ENCODE measurements at places on chromosomes 16 and 17.

GRCh38 chr16:9846362-9847099, 335.7 kb downstream of the GRIN2A start:
- no peak for DNase-seq

DNA sequence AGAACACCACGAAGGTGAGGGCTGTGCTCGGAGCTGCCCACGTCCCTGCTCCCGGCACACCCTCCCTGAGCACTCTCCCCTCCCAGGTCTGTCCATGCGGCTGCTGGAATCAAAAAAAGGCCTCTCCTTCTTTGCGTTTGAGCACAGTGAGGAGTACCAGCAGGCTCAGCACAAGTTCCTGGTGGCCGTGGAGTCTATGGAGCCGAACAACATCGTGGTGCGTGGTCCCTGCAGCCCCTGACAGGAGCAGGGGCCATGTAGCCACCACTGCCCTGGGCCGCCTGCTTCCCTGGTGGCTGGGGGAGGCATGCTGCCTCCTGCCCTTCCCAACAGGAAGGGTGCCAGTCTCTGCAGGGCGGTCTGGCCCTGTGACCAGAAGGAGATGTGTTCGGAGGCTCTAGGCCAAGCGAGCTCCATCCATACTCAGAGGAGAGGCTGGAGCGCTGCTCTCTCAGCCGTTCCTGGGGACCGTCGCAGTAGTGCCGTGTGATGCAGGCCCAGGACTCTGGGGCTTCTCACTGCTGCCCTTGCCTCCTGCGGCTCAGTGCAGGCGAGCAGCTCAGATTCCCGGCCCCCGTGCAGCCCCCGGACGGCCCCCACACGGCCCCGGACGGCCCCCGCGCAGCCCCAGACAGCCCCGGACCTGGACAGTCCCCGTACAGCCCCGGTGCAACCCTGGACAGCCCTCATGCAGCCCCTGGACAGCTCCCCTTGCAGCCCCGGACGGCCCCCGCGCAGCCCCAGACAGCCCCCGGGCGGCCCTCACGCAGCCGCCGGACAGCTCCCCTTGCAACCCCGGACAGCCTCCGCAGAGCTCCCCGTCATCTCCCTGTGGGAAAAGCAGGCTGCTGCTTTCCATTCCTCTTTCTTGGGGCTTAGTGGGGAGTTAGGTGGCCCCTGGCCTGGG, 20.5 kb downstream of the TCF25 start:
- no peak for DNase-seq

- no peak for DNase-seq
Measured at GRCh38 chr16:54657709-54658102, 273.0 kb upstream of the IRX5 start.

DNA sequence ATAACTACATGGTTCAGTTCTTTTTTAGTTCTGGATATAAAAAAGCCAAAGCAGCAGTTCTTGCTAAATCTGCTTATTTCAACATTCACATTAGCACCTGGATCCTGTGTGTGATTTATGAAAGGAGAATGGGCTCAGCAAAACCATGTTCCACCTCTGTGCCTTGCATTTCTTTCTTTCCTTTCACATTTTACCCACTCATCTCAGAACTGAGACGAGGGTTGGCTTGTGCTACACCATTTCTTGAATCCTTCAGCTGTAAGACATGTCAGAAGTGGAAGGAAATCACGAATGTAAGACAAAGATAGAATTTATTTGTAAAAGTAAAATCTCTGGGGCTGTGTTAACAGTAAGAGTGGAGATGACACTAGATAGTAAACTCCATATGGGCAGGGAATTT, 1.2 kb upstream of the UTP6 start:
- DNase-seq: no peak

DNA sequence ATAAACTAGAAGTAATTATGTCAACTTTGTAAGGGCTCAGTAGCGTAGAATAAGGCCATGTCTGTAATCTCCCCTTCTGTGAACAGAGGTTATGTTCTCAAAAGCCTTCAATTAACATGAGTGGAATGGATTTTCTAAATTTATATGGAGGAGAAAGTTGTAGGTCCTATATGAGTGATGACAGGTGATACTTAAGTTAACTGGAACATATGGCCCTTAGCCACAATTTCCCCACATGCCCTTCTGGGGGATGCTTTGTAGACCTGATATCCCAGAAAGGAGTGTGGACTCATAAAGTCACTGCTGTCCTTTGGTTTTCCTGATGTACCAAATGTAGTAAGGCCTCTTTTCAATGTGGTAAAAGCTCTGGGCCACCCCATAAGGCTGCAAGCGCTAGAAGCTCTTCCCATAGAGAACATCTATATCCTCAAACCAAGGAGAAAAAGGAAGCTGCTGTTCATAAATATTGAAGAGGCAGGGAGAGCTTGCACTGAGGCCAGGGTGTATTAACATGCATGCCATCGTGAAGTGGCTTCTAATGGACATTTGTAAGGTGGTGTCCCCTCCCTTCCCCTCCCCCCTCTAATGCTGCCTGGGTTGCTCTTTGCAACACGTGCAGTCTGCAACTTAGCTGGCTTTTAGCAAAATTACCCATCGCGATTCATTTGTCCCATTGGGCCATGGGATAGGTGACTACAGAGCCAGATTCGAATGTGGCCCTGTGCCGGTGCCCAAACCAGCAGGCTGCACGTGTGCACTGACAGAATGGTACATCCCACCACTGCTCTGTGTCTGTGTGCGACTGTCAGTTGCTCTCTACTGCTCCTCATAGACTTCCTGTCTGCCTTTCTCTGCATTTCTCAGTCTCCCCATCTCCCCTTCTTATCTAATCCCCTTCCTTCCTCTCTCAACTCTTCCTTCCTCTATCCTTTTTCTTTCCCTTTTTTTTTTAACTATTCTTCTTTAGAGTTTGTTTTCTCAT, 269.0 kb downstream of the WWOX start:
- DNase-seq: no peak

DNA sequence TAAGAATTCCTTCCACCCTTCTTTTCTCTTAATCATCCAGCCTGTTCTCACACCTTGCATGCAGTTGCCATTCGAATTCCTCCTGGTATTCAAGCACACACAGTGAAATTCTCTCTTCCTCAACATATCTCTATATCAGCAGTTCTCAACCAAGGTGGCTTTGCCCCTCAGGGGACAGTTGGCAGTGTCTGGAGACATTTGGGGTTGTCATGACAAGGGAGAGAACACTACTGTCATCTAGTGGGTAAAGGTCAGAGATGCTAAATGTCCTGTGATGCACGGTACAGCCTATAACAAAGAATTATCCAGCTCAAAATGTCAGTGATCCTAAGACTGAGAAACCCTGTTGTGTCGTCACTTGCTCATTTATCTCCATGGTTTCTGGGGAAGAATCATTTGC, 94.8 kb upstream of the CPHXL start:
- DNase-seq: peak; percentile 5

Measured in HT1080 (cell line).